ENCODE measurements at places on chromosomes 16 and 17. TPM values are rescaled to one million over a fixed set of nuclear protein-coding genes. Genes with fewer than 3 reads are reported as not detected.

GRCh38 chr16:65263896-65264295, 142.0 kb upstream of the CDH11 start:
- DNase-seq = no peak

GRCh38 chr17:50833510-50834428, 1.6 kb upstream of the WFIKKN2 start:
- DNase-seq = no peak

DNA sequence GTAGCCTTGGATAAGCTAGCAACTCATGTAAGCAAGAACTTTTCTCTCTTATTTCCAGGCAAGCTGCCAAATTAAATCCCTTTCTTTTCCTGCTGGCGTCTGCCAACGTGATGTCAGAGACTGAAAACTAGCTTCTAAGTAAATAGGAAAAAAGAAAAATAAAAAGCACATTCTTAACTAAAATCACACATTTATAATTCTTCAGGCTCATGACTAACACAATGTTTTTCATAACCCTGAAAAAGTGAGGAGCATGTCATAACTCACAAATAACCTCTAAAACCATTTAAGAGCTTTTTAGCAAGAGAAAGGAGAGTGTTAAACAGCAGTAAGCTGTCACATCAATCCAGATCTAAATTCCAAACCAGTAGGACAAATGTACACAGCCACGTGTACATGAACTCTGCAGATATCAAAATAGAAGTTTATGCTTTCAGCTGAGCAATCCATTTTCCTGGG, 110.0 kb downstream of the N4BP1 start:
- DNase-seq = no peak

DNA sequence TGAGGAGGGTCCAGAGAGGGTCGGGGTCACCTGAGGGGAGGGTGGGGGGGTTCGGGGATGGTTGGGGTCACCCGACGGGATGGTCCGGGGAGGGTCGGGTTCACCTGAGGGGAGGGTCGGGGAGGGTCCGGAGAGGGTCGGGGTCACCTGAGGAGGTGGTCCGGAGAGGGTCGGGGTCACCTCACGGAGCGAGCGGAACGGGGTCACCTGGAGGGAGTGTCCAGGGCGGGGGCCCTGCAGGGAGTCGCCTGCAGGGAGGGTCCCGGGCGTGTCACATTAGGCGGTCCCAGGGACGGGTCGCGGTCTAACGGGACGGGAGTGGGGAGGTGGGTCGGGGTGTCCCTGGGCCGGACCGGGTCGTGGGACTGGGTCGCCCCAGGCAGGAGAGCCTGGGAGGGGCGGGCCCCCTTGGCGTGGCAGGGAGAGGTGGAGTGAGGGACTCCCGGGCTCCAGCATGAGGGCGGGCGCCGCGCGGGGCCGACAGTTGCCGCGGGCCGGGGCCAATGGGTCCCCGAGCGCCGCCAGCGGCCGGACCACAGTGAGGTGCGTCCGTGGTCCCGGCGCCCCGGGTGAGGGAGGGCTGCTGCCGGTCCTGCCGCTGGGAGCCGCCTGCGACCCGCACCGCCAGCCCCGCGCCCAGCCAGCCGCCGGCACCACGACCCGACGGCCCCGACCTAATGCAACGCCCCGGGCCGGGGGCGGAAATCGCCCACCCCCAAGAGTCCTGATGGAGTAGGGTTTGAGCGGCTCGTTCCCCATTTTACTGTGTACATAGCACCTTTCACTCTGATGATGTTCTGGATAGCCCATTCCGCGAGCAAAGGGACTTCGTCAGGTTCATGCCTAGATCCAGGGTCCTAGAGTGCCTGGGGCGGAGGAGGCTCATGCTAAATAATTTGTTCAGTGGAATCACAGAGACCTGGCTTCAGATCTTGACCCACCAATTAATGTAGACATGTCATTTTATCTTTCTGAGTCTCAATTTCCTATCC, 1.2 kb upstream of the ABCA3 start:
- peak; percentile 52 for DNase-seq

GRCh38 chr16:27145630-27146029, 57.7 kb upstream of the KDM8 start:
- no peak for DNase-seq

GRCh38 chr17:40333781-40334448, 24.9 kb downstream of the RARA start:
- no peak for DNase-seq

- peak; percentile 74 for DNase-seq
Observed at GRCh38 chr17:56833057-56833808, 487 bp downstream of the C17orf67 start.

- no peak for DNase-seq
Observed at GRCh38 chr16:85110105-85110504, 2.2 kb downstream of the CIBAR2 start.

- DNase-seq = peak; percentile 98
Observed at GRCh38 chr17:40331743-40332641, 23.0 kb downstream of the RARA start.

DNA sequence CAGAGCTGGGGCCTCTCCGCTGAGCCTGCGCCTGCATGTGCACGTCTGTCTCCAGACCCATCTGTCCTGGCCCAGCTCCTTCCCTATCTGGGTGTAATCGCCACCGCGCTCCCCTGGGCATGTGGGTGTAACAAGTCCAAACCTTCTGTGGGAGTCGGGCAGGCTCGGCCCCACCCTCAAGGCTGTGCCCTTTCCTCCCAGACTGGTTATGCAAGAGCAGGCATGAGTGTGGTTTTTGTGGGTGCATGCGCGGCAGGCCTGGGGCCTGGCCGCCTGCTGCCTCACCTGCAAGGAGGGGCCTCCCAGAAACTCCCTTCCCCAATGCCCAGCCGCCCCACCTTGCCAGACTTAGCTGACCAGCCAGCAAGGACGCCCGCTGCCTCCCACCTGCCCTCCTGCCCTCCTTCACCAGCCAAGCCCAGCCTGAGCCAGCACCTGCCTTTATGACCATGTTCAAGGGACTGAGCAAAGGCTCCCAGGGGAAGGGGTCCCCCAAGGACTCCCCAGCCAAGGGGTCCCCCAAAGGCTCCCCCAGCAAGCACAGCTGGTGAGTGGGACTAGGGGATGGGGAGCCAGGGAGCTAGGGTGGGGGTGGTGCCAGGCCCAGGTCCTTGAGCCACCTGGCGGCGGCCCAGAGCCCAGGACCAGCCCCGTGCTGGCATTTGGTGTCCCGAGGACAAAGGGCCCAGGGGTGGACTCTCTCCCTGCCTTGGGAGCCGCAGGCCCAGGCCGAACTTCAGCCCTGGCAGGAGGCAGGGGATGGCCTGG, at the start of gene EVPLL:
Gene EVPLL (plus strand): TSS at position 342 of the 768 bp plus-strand sequence. CDS start 3,160 bp downstream, outside the sequence.
- peak; percentile 57 for DNase-seq

DNA sequence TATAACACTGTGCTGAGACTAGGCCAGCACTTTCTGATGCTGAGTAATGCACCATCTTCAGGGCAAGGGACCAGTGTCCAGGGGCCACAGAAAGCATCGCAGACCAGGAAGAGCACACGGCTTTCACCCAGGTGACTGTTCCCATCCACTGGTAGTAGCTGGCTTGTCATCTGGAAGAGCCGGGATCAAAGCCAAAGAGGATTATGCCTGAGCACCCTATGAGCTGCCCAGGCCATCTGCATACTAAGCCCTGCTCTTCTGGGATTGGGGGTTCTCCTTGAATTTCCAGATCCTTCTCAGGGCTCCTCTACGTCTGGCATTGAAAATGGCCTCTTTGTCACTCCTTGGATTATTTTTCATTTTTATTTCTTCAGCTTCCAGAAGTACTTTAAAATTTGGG, 140.7 kb downstream of the IRX3 start:
- DNase-seq = no peak

Gene CD7
- 0.64 TPM for total RNA-seq

Gene SPATA32
- not detected for total RNA-seq

Gene PLLP
- total RNA-seq = 3.1 TPM
